ENCODE measurements at places on chromosomes 11 and 22. TPM values are rescaled to one million over a fixed set of nuclear protein-coding genes. Genes with fewer than 3 reads are reported as not detected.

TRIM48 gene
- not detected for polyA plus RNA-seq

DNA sequence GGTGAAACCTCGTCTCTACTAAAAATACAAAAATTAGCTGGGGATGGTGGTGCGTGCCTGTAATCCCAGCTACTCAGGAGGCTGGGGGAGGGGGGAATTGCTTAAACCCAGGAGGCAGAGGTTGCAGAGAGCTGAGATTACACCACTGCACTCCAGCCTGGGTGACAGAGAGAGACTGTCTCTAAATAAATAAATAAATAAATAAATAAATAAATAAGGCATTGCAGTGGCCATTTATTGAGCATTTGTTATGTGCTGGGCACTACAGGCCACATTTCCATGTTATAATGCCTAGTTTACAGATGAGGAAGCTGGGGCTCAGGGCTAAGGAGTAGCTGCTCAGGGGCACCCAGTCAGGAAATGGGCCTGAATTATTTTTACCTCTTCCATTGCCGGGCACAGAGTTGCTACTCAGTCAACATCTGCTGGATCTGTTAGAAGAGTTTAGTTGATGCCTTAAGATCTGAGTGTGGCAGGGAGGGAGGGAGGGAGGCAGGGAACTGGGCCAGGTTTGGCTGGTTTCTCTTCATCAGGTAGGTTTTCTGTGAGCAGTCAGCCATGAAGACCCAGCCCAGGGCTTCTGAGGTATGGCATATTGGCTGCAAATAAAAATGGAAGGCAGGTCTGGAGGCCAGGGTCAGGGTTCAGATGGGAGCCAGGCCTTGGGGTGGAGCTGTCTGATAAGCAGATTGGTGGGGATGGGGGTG, 5.6 kb downstream of the PVALB start:
- no peak overlapping the region for H3K27ac ChIP-seq
- H3K36me3 ChIP-seq = no peaks in the 10 kb centered on the region
- H3K4me1 ChIP-seq = no peaks in the 10 kb centered on the region

- no peak for DNase-seq
- H3K36me3 ChIP-seq = no peaks in the 10 kb centered on the region
- no peaks in the 10 kb centered on the region for H3K4me1 ChIP-seq
- no peaks in the 10 kb centered on the region for H3K27me3 ChIP-seq
Measured at GRCh38 chr11:84588131-84588829, 1038.9 kb downstream of the DLG2 start.

DNA sequence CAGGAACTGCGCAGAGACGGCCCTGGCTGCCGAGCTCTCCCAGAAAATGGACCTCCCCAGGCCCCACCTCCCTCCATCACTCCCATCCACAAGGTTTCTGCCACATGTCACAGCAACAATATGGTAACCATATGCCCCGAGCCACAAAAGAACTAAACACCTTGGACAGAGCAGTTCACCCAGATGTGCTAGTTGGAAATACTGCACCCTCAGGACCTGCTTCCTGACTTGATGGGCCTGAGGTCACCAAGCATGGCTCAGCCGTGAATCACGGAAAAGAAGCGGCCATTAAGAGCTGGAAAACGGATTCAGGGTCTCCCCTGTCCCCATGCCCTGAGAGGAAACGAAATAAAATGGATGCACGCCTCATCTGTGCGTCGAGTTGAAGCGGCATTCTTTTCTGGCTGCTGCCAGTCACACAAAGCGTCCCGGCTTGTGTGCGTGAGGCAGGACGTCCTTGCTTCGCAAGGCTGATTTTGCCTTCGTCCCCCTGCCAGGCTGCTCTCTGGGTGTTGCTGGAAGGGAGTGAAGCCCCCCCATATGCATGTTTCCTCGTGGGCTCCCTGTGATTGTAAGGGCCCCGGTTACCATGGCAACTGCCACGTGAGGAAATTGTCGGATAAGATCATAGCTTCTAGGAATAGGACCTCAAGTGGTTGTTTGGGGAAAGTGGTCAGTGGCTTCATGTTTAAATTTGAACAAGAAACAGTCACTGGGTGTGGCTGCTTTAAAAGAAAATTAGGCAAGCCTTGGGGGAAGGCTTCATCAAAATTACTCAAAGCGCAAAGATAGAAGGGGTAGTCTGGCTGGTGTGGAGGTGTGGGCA, 51.7 kb downstream of the FLI1 start:
- H3K4me1 ChIP-seq = peaks cover 28% of the 10 kb centered on the region
- no peaks in the 10 kb centered on the region for H3K36me3 ChIP-seq
- no peak overlapping the region for H3K4me3 ChIP-seq

- no peak overlapping the region for H3K4me3 ChIP-seq
- H3K36me3 ChIP-seq = peaks cover 11% of the 10 kb centered on the region
- DNase-seq = no peak
- H3K27ac ChIP-seq = no peak overlapping the region
- H3K4me1 ChIP-seq = no peaks in the 10 kb centered on the region
Measured at GRCh38 chr11:74354036-74354435, 42.6 kb upstream of the P4HA3 start.

Data from naive thymus-derived CD4-positive, alpha-beta T cell (primary cell).